ENCODE measurements at places on chromosomes 6 and 20.

DNA sequence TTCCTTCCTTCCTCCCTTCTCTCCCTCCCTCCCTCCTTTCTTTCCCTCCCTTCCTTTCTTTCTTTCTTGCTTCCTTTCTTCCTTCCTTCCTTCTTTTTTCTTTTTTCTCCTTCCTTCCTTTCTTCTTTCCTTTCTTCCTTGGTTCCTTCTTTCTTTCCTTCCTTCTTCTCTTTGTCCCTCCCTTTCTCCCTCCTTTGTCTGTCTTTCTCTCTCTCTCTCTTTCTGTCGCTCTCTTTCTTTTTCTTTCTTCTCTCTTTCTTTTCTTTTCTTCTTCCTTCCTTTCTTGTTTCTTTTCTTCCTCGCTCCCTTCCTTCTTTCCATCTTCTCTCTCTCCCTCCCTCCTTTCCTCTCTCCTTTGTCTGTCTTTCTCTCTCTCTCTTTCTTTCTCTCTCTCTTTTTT is 601.9 kb upstream of the JAG1 start:
- no peak for DNase-seq

DNA sequence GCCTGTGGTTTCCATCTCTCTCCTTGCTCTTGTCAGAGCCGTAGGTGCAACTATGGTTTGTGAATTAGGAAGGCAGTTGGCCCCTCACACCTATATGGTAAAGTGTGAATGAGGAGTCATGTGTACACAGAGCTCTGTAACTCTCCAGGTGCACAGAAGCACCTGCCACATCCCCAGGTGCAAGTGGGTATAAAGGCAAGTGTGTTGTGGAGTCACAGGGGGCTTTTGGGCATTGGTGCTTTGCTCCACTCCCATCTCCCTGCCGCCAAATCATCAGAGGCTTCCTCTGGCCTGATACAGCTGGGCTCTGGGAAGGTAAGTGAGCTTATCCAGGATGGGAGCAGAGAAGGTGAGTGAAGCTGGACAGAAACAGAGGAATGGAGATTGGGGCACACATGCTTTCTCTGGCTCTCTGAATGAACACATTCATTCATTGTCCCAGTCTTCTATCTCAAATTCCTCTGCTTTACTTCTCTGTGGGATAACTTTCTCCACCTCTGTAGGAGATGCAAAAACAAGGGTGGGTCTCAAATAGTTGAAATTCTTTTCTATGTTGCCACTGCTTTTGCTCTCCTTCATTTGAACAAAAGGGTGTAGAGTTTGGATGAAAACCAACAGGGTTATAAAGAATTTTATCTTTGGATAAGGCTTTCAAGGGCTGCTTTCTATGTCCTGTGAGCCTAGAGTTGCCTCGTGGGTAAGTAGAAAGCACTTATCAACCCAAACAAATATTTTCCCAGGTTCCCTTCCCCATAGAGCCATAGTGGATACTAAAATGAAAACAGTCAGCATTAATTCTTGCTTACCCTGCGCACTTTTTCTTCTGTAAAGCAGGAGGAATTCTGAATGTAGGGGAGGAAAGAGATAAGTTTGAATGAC is 45.0 kb upstream of the RIPOR2 start:
- no peak for DNase-seq

DNA sequence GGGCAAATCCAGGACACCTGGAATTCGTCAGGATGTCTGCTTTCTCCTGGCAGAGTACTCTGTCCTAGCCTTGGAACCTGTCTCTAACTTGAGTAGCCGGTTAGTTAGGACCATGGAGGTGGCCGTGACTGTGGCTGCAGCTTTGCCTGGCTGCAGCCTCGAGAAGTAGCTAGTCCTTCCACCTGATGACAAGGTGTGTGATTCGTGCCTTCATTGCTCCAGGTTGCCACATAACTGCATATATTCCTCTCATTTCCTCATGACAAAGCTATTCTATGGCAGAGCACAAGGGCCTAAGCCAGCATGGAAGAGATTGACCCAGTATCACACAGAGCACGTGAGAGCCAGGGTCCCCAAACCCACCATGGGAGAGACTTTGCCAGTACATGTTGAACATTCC is 39.8 kb upstream of the KIF25 start:
- DNase-seq = no peak

DNA sequence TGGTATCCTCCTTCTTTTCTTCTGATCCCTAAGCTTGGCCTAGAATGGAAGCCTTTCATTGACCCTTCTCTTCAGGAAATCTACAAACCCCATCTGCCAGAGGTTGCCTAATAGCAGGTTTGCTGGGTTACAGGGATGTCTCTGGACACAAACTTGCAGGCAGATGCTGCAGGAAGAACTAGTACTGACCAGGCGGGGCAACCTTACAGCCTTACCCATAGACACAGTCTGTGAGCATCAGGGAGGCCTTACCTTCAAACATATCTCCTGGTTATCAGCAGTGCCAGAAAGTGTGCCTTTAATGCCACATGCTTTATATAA is 2.6 kb downstream of the SCUBE3 start:
- no peak for DNase-seq

DNA sequence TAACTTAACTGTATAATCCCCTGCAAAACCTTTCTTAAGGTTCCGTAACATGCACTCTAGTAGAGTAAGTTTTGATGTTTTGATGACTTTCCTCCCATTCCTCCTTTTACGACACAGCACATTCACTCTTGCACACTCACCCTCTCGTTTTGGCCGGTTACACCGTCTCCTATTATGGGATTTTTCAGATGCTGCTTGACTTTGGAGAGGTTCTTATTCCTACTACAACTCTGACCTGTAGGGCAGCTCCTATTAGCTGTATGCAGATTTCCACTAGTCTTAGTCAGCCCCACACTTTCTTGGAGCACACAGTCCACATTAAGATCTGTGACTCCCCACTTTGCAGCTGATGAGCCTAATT is 223.7 kb upstream of the SYNCRIP start:
- DNase-seq = no peak

GRCh38 chr6:27156874-27157458 is 90.5 kb upstream of the PRSS16 start:
- no peak for DNase-seq

GRCh38 chr20:61113731-61114130 is 138.3 kb upstream of the CDH4 start:
- no peak for DNase-seq
